ENCODE measurements at places on chromosomes 11 and 22.

DNA sequence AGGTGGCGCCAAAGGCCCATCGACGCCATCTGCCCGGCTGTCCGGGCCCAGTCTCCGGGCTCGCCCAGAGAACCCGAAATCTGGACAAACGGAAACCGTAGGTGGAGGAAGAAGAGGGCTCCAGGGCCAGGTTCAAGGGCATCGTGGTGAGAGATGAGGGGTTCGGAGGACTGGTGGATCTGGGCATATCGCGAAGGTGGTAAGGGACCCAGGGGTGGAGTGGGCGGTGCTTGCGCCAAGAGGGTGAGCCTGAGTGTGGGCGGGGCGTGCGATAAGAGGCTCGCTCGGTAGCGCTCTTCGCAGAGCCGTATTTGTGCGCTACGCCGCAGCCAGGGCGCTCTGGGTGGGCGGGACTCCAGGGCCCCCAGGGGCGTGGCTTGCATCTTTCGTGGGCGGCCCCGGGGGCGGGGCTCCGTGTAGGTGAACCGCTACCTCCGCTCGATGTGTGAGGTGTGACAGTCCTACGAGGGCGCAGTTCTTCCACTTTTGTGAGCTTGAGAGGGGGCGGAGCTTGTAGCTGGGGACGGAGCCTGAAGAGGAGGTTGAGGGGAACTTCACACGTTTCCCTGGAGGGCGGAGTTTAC is 4.8 kb downstream of the CD248 start:
- DNase-seq, result peak; percentile 86

DNA sequence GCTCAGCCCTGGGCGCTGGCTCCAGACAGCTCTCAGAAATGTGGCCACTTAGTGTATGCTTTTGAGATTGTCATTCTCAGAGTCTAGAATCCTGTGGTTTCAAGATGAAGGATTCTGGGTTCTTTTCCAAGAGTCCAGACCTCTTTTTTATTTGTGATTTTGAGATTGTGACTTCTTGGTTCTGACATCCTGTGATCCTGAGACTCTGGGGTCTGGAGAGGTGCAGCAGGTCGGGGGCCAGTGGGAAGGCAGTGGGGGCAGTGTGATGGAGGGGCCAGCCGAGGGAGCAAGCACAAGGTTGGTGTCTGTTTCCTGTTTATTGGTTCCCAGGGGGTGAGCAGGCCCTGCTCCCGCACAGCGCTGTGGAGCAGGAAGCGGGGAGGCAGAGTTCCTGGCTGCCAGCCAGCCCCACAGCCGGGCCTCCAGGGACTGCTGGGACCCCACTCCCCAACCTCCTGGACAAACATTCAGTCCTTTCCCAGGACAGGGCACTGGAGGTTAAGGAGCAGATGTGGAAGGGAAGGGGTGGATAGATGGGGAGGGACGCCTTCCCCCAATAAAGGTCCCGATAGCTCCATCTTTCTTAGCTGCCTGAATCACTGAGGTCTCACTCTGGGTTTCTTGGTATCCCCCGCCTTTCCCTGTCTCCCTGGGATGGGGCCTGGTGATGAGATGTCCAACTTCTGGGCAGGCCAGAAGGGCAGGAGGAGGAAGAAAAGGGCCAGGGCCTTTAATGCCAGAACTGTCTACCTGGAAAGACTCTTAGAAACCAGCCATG is 13.7 kb downstream of the ARHGEF17 start:
- no peak for DNase-seq

DNA sequence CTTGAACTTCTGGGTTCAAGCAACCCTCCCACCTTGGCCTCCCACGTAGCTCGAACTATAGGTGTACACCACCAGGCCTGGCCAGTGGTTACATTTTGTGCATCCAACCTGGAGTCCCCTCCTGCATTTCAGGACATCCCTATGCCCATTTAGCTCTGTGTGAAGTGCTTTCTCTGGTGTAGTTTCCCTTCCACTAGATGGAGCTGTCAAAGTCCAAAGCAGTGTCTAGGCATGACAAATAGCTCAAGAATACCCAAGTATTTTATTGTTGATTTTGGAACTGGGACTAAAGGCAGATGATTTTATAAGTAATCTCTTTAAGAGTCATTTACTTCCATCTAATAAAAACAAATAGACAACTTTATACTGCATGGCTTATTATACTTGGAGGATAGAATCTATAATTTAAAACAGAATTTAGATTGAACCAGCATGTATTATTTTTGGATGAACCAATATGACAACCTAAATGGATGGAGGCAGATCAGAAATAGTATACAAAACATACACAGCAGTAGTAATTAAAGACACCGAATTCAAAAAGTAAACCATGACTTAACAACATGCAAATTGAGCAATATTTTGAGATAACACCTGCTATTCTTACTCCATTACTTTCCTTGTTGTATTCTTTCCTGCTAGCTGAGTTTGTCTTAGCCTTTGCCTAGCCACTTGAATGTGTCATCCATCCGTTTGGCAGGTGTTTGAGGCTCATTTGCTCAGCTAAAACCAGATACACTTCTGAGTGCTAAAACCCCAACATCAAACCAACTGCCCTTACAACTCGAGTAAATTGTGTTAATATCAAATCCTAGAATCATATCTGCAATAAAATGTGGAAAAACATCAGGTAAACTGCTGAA is 37.7 kb downstream of the EIF4ENIF1 start:
- peak; percentile 18 for DNase-seq

GRCh38 chr11:130209954-130210854 is 50.6 kb downstream of the ST14 start:
- DNase-seq, result no peak

All from HS-5 (cell line).